ENCODE measurements at places on chromosomes 1 and 21.
A peak's percentile ranks its signal among the peaks of the same experiment; 100 is the strongest.

DNA sequence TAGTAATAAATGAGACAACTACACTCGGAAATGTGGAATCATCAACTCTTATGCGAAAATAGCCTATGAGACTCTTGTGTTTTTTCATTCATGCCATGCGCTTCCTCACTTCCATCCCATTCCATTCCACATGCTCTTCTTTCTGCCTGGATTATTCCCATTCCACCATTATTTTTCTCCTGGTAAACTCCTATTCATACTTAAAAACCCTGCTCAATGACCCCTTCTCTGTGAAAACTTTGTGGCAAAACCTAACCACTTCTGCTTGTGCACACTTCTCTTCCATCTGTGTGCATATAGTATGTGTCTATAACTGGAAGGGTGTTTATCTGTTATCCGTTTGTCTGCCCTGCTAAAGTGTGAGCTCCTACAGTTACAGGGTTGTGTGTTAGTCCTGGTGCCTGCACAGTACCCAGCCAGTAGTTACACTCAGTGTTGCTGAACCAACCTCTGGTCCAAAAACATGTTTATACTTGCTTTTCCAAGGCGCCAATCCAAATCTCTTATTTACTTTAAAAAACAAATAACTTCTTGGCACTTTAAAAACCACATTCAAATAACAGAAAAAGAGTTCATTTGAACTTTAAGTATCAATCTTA lies 10.7 kb downstream of the EPHX1 start:
- DNase-seq, result no peak

DNA sequence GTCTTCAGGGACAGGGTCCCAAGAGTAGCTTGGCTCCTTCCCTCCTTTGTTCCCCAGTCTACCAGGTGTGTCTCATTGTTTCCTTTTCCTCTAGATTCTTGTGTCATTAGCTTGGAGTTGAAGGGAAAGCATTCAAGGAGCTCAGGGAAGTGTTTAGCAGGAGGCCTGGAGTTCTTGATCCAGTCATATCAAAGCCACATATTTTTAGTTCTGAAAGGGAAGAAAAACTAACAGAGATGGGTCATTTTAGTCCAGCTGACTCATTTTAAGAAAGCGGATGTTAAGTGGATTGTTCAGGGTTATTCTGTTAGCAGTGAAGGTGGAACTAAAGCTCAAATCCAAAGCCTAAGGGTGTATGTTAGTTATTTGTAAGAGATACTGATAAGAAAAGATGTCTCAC lies 721 bp downstream of the C1orf54 start:
- DNase-seq, result peak; percentile 57

DNA sequence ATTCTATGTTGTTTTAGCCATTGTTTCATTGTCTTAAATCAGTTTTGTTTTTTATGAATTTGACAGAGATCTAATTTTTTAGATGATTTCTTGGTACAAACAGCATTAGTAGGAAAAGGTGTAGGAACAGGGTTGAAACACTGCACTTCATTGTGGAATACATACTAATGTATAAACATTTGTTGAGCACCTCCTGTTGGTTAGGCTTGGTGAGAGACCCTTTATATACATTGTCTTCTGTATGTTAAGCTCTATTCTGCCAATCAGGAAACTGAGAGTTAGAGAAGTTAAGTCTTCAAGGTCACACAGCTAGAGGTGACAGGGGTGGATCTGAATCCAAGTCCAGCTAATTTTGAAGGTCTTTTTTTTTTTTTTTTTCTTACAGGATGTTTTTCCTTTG lies 192.7 kb downstream of the VPS13D start:
- DNase-seq, result no peak

DNA sequence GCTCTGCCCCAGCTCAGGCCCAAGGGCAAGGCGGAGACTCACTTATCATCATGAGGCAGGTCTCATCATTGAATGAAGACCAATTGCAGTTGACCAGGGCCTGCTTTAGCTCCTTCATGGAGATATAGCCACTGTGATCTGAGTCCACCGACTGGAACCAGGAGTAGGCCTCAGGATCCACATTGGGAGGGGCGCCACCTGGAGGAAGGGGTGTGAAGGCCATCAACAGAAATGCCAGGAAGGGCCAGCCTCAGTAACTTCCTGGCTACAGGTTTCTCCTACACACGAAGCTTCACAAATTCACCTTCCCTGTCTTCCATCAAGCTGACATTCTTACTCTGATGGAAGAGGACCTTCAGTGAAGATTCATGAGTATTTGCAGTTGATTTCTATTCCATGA lies 11.6 kb downstream of the PEF1 start:
- DNase-seq, result no peak

DNA sequence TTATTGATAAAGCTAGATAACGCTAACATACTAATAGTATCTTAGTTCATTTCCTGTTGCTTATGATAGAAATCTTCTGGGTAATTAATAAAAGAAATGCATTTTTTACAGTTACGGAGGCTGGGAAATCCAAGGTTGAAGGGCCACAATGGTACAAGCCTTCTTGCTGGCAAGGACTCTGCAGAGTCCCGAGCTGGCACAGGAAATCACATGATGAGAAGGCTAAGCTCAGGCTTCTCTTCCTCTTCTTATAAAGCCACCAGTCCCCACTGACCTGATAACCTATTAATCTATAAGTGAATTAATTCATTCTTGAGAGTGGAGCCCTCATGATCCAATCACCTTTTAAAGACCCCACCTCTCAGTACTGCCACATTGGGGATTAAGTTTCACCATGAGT lies 82.6 kb downstream of the GPR161 start:
- DNase-seq, result peak; percentile 28

GRCh38 chr1:152167835-152168534 lies 9.0 kb upstream of the RPTN start:
- DNase-seq, result no peak

GRCh38 chr1:167500283-167500860 lies 18.0 kb downstream of the CD247 start:
- no peak for DNase-seq

DNA sequence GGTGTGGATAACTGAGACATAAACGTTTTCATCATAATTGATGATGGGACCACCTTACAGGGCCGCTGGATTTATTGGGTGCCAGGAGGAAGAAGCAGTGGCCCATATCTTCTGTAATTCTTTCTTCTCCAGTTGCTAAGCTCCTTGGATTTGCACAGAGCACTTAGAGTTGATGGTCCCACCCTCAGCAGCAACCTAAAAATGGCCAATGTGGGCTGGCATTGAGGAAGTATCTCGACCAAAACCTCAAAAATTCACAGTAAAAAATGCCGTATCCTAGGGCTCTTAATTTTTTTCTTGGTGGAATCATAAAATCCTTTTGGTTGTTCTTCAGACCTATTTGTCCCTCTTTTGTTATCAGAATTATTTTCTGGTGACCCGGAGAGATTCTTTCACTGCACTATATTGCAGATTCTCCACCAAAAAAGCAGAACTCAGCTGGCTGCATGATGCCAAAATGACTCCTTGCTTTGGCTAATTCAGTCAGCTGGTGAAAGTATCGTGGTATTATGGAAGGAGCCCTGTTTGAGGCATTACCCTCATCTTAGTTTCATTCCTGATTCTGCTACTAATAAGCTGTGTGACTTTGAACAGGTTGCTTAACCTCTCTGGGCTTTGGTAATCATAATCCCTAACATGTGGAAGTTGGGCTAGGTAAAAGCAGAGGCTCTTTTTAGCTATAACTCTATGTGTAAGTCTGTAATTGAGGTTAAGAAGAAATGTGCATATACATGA lies 27.6 kb downstream of the KIRREL1 start:
- DNase-seq, result peak; percentile 21

DNA sequence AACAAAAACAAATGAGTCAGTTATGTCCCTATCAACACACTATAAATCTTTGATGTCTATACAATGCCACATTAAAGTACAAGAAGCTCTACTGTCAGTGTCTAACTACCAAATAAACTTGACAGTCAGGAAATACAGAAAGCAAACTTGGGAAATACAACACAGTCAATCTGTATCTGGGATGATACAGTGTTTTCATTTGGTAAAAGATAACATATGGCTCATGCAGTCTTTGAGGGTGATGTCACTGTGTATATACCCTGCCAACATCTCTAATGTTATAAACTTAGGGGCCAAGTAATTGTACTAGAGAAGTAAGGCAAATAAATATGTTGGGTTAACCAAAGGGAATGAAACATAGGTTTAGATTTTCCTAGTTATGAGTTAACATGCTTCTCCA lies 552.5 kb upstream of the ADAMTS5 start:
- DNase-seq, result no peak

DNA sequence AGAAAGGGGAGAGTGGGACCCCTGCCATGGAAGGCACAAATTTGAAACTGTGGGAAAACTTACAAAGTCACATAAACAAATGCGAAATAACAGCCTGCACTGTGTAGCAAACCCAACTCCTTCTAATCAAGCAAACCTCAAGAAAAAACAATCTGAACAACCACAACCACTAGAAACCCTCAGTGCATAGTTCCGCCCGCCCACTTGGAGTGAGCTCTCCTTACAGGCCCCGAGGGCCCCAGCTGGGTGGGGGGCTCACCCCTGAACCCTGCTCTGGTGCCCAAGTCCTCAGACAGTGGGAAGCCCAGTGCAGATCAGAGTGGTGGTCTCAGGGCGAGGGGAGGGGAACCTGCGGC lies 931 bp upstream of the MXRA8 start:
- no peak for DNase-seq

- no peak for DNase-seq
Observed at GRCh38 chr1:244231572-244232315, 180.7 kb downstream of the ZBTB18 start.

DNA sequence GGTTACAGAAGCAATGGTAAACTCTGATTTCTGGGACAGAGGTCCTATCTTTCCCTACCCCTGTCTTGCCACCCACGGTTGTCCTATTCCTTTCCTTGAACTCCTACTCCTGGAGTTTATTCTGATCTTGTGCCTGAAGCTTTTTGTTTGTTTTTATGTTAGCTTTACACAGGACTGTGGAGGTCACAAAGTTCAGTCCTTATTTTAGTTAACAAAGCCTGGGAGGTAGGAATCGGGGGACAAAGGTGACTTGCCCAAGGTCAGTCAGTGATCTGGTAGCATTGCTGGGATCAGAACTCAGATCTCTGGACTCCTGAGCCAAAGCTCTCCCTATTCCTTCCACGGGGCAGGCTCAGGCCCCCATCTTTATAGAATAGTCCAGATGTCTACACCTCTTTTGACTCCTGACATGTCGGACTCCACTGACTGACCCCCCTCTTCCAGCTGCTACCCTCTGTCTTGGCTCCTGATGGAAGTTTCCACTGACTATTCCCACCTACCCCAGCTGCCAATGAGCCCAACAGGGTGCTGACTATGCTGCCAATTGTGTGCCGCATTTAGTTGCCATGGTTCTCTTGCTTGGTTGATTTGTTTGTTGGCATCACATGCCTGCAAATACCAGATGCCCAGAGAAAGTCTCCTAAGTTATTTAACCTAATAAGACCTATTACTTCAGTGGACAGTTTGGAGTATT lies 9.9 kb downstream of the F5 start:
- DNase-seq, result no peak

DNA sequence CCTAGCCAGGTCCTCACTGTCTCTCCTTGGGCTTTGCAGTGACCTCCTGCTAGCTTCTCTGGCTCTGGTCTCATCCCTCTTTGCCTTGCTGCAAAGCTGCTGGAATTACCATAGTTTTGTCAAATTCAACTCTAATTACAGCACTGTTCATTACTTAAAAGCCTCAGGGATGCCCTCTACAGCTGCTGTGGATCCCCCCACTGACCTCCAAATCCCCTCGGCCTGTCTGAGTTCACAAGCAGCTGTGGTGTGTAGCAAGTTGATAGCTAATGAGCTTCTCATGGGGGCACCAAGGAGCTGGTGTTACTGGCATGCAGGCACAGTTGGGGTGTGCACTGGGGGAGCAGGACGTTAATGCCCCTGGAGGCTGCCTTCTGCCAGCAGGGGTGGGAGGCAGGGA lies 24.8 kb downstream of the NIPAL3 start:
- no peak for DNase-seq

GRCh38 chr1:154502066-154502743 lies at the start of the genes SHE and TDRD10:
SHE (minus strand) TSS chr1:154502412; CDS start chr1:154502026, 386 bp downstream.
TDRD10 (plus strand) TSS chr1:154502219; CDS start chr1:154506904, 4,685 bp downstream.
- no peak for DNase-seq

DNA sequence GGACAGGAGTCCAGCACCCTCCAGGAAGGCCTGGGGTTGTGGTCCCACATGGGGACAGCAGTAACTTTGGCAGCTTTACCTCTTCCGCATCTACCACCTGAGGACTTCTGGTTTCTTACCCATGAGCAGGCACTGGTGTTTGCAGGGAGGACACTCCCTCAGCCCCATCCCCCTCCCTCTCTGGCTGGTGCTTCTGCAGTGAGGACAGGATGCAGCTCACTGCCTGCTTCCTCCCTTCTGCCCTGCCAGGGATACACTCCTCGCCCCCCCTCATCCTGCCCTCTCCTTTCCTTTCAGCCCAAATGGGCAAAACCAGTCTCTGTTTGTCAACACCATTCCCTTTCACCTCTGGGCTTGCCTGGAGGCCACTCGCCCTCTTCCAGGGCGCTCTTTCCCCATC lies 62.4 kb downstream of the KIRREL1 start:
- no peak for DNase-seq

- DNase-seq, result no peak
Observed at GRCh38 chr1:201906336-201906735, 17.6 kb downstream of the SHISA4 start.

GRCh38 chr1:65946376-65946775 lies 153.7 kb downstream of the PDE4B start:
- DNase-seq, result no peak

- DNase-seq, result no peak
Observed at GRCh38 chr1:168636200-168636599, 59.8 kb downstream of the XCL1 start.

- no peak for DNase-seq
Observed at GRCh38 chr21:38263493-38263892, 6.7 kb downstream of the KCNJ15 start.

GRCh38 chr1:172453153-172453545 lies 9.3 kb upstream of the PIGC start:
- DNase-seq, result no peak

GRCh38 chr1:39017266-39017665 lies 8.9 kb upstream of the NDUFS5 start:
- DNase-seq, result no peak

DNA sequence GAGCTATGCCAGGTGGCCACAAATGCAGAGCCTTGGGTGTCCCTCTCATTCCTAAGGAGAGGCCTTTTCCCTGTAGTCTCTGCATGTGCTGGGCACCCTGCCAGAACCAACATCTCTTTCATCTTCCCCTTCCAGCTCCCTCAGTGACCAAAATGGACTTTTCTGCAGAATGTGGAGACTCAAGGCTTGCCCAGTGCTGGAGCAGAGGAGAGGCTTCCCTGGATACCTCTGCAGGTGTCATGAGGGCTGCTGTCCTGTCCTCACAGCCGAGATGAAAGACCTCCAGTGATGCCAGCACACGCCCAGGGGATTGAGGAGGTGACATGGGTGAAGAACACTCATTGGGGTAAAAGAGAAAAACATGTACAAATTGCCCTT lies 347.0 kb upstream of the AJAP1 start:
- no peak for DNase-seq

DNA sequence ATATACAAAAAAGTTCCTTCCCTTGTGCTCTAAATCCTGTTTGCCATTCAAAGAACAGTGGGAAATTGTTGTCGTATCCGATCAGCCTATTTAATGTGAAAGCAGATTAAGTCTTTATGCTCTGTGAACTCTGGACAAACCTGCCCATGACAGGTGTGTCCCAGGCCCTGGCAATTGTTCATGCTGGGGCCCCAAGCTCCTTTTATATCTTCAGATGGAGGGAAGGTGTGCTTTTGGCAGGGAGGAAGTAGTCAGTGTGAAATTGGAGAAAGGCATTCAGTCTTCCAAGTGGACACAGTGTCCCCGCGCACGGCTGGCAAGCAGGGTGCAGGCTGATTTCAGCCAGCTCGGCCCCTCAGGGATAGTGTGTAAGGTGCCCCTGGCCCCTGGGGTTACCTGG lies 135.1 kb upstream of the F3 start:
- no peak for DNase-seq

Measured in inflammatory macrophage treated with lipopolysaccharide for 1 hour (primary cell).